ENCODE measurements at places on chromosomes 7 and 10. TPM values are rescaled to one million over a fixed set of nuclear protein-coding genes. Genes with fewer than 3 reads are reported as not detected.

GRCh38 chr10:126969310-126969709, 64.1 kb downstream of the DOCK1 start:
- DNase-seq = no peak

TNS3 gene
- 64.8 TPM for total RNA-seq

C10orf105 gene
- total RNA-seq = 0.23 TPM

DNA sequence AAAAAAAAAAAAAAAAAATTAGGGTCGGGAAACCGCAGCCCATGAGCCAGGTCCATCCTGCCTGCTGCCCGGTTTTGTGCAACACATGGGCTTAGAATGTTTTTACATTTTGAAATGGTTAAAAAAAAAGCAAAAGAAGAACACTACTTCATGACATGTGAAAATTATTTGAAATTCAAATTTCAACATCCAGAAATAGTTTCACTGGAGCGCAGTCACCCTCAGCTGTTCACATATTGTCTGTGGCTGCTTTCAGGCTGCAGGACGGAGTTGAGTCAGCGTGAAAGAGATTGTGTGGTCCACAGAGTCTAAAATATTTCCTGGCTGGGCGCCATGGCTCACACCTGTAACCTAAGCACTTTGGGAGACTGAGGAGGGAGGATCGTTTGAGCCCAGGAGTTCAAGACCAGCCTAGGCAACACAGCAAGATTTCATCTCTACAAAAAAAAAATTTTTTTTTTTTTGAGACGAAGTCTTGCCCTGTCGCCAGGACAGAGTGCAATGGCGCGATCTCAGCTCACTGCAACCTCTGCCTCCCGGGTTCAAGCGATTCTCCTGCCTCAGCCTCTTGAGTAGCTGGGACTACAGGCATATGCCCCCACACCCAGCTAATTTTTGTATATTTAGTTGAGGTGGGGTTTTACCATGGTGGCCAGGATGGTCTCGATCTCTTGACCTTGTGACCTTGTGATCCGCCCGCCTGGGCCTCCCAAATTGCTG, 63.9 kb upstream of the ECHDC3 start:
- no peak for DNase-seq

- DNase-seq = no peak
These were observed 49.9 kb upstream of the CD36 start for GRCh38 chr7:80588591-80588990.

AZGP1 gene
- total RNA-seq = 0.33 TPM

GRCh38 chr10:649445-649797, 40.0 kb downstream of the DIP2C start:
- DNase-seq = no peak

DNA sequence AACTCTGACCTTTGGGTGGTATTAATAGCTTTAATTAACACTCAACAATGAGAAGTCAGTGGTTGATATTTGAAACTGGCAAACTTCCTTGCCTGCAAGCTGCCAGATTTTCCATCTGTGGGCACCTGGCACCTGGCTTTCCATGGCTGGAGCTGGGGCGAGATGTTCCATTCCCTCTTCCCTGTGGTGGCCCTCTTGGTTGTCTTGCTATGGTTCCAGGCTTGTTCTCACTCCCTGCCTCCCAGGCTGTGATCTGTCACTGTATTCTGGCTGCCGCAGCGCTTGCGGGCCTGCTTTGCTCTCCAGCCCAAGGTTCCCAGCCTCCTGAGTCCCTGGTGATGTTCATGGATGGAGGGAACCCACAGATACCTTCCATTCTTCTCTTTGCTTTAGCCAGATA, 201.0 kb downstream of the FRMD4A start:
- no peak for DNase-seq

All from posterior vena cava (tissue), 2 donors.